ENCODE measurements at places on chromosomes 1 and 21. TPM values are rescaled to one million over a fixed set of nuclear protein-coding genes. Genes with fewer than 3 reads are reported as not detected.
A peak's percentile ranks its signal among the peaks of the same experiment; 100 is the strongest.

The RAB3B gene
- polyA plus RNA-seq, result 0.35 TPM

The ASTN1 gene
- polyA plus RNA-seq, result 2.5 TPM

The GPA33 gene
- polyA plus RNA-seq, result 0.20 TPM

The PAX7 gene
- not detected for polyA plus RNA-seq

The DIO1 gene
- polyA plus RNA-seq, result 0.39 TPM

The KRTAP13-2 gene
- not detected for polyA plus RNA-seq

The ITGB2 gene
- 7.3 TPM for polyA plus RNA-seq

DNA sequence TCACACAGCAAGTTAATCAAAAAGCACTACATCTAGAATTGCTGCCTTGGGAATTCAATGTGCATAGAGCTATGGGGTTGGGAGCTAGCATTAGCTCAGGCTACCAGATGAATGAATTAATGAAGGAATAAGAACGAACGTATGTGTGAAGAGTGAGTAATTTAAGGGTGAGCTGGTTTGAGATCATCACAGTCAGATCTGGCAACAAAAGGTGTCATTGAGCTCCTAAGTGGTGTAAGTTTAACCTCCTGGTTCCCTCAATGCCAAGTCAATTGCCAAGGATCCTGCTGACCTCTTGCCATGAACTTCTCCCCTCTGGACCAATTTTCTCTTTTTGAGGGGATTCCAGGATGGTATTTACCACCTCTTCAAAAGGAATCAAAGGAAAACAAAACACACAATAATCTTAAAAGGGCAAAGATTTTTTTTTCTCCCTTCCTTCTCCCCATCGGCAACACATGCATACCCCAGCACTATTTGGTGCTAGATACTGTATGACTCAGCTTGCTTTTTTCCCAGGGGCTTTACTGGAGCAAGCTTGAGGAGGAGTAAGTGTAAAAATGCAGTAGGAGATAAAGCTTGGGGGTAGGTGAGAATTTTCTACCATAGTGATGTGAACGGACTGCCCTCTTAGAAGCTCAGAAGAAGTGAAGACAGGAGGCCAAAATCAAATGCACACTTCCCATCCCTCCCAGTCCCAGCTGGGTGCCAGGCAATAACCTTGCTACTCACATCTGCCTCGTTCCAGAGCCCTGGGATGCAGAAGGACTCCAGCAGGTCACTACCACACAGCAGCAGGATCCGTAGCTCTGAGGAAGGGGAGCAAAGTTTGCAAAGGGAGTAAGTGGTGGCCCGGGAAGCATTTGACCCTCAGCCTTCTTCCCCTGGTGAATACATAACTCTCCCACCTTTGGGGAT, 92.0 kb downstream of the LAMC2 start:
- DNase-seq, result no peak

DNA sequence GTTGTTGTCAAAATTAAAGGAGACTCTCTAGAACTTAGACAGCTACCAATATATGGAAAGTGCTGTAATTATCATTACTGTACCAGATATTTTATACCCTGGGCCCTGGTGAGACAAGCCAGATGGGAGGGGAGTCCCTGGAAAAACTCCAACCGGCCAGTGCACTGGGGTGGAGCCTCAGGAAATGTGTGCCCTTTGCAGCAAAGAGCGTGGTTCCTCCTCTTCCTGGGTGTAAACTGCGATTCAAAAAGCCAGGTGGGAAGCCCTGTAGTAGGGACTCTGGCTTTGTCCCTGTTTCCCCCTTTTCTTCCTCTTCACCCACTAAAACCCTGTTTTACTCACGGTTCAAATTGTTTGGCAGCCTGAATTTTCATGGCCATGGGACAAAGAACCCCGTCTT, 812.3 kb downstream of the PLA2G4A start:
- no peak for DNase-seq

- DNase-seq, result no peak
Measured at GRCh38 chr1:217354895-217355294, 276.0 kb downstream of the GPATCH2 start.

- DNase-seq, result no peak
Measured at GRCh38 chr1:108050911-108051629, 86.1 kb upstream of the VAV3 start.

DNA sequence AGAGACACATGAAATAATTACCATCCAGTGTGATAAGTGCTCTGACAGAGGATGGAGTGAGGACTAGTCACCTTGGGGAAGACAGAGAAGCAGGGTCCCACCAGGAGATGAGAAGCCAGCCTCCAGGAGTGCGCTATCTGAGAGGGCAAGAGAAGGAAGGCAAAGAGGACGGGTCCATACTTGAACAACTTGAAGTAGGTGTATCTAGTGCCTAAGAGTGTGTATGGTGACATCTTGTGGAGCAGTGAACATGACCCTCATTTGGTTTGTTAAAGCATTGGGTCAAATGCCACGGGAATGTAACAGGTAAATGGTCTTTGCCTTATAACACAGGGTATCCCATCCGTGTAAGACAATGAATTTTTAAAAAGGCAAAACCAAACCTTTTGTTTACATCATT, 39.8 kb downstream of the MRPL39 start:
- no peak for DNase-seq

DNA sequence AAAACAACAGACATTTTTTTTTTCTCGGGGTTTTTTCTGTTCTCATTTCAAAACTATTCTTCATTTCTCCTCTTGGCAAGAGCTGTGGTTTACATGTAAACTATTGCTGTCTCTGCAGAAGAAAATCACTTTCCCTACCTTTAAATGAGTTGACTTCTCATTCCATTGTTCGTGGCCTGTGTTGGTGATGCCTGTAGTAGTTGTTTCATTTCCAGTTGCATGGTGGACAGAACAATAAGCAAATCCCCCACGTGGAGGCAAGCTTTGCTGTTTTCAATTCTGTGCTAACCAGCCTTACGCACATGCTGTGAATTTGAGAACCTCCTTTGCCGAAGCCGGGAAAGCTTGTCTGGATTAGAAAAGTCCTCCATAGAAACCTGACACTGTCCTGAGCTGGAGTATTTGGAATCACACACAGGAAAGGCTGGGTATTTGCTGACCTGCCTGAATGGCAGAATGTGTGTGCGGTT, 26.2 kb upstream of the MAP3K7CL start:
- DNase-seq, result no peak

GRCh38 chr1:235976490-235976889, 88.4 kb downstream of the NID1 start:
- DNase-seq, result no peak

GRCh38 chr1:175132436-175132835, 60.1 kb downstream of the KIAA0040 start:
- DNase-seq, result no peak

- no peak for DNase-seq
Measured at GRCh38 chr1:181906631-181907030, 154.9 kb downstream of the ZNF648 start.

DNA sequence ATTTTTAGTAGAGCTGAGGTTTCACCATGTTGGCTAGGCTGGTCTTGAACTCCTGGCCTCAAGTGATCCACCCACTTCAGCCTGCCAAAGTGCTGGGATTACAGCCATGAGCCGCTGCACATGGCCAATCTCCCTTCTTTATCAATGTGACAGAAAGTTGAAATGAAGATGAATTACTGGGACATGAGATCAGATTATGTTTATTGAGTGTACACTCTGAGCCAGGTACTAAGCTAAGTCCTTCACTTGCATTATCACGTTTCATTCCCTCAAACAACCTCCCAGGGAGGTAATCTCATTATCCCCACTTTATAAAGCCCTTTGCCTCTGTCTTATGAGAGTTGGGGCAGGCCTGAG, 6.3 kb upstream of the CHI3L2 start:
- DNase-seq, result no peak

GRCh38 chr1:109492779-109493178, 1.1 kb upstream of the CYB561D1 start:
- DNase-seq, result no peak

GRCh38 chr1:181180407-181181031, 92.0 kb downstream of the IER5 start:
- DNase-seq, result no peak

DNA sequence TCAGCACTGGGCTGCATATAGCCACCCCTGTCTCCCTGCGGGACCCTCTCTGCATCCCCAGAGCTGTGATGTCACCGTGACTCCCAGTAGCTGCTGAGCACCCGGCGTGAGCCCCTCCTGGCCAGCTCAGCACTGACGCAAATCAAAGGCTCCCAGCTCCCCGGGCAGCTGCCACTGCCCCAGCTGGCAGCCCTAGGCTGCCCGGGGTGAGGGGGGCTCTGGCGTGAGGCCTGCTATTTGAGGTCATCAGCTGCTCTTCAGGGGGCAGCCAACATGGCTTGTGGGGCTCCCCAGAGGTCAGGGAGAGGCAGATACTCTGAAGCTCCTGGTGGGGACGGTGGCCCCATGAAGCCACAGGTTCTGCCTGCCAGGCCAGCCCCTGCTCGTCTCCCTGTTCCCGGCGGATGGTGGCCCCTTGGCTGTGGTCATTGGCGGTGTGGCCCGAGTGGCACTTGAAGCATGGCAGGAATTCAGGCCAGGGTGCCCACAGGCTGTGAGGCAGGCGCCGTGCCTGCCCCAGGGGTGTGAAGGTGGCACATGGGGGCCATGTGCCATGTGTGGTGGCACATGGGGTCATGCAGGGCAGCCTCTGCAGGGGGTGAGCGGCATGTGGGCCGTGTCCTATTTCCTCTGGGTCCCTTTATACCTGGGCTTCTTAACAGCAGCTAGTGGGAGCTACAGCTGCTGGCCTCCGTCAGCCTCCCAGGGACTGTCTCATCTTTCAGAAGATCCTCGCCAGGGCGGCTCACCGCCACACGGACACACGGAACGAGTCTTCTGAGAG, 85.4 kb downstream of the SIK1 start:
- no peak for DNase-seq

- peak; percentile 76 for DNase-seq
Measured at GRCh38 chr1:119549719-119550132, 42.7 kb downstream of the HSD3B1 start.

DNA sequence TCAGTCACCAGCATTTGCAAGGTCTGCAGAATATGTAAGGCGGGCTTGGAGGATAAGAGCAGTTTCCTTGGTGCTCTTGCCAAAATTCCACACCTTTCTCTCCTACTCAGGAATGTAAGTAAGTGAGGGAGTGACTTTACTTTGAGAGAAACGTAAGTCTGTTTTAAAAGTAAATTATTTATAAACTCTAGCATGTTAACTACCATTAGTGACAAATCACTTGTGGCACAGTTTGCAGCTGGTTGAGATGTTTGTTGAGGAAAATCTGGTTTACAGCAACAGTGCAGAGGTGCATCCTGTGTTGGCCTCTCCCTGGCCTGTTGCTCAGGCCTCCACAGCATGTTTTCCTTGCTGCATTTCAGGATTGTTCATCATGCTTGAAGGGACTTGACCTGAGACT, 8.5 kb downstream of the CGN start:
- DNase-seq, result no peak

DNA sequence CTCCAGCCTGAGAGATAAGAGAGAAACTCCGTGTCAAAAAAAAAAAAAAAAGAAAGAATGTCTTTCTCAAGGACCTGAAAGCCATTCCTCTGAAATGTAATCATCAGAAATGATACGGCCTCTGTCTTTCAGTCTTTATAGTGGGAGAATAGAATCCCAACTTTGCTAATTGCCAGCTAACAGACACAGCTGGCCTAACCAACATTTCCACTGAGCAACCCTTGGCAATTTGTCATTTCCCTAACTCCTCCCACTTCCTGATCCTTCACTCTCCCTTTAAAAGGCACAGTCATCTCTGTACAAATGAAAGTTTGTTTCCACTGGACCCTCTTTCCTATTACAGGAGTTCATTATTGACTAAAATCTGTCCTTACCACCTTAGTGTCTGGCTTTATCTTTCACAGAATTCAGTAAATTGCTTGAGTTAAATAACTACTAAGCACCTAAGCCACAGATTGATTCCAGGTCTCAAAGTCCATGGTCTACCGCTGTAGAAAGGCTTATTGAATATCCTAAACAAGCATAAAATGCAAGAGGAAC, 4.3 kb upstream of the CBR1 start:
- no peak for DNase-seq

DNA sequence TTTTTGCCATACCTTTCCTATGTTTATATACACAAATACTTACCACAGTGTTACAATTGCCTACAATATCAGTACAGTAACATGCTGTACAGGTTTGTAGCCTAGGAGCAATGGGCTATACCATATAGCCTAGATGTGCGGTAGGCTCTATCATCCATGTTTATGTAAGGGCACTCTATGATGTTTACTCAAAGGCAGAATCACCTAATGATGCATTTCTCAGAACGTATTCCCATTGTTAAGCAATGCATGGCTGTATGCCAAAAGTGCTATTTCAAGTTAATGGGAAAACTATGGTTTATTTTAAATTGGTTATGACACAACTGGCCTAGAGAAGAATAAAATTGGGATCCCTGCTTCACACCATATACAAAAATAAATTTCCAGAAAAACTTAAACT, 36.9 kb upstream of the DISP1 start:
- peak; percentile 36 for DNase-seq

GRCh38 chr1:42860339-42861013, 14.1 kb downstream of the ZNF691 start:
- no peak for DNase-seq

GRCh38 chr1:78333502-78333901, 157.3 kb upstream of the PTGFR start:
- no peak for DNase-seq

DNA sequence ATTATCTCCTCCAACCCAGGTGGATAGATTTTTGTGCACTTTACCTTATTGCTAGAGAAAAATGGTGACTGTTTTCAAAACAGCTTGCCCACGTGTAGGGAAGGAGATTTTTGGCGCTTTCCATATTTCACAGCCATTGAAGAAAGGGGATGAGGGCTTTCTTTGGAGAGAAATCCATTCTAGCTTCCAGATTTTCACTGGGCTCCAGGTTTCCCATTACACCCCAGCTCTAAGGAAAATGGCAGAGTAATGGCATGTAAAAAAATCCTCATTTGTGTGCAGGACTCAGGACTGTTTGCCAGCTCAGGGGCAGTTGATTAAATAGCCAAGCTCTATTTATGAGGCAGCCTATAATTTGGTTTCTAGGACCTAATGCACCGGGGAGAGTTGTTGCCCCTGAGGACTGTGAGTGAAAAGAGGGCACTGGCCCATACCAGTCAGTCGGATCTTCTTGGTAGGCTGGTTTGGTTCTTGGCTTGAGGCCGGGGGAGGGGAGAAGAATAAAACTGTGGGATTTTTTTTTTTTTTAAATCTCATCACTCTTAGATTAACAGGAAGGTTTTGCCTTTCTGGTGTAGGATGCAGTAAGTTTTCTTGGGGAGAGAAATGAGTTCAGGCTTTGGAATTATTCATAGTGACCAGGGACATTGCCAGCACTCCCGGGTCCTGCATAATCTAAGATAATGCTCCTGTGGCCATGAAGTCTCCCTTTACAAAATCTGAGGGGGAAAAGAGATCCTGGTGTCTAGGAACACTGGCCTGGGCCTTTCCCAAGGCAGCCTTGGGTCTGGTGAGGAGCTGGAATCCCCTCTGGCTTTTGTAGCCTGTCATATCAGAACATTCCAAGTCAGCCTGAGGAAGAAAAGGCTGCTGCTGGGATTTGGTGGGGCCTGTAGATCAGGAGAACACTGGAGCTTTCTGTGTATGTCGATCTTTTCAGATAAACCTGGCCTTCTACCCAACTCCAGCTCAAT, 1.9 kb upstream of the ARID1A start:
- no peak for DNase-seq

DNA sequence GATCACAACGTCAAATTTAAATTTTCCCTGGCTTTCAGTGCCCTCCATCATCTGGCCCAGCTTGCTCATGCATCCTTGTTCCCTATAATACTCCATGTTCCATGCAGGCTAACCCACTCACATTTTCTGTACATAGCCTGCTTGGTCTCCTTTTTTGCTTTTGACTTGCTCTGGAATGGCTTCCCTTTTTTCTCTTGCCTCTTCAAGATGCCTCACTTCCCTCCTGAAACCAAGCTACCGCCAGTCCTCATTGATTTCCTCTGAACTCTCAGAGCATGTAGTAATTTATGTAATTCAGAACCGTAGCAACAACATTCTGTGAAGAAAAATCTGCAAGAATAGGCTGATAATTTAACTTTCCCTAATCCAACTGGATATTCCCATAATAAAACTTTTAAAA, 10.3 kb downstream of the CAP1 start:
- DNase-seq, result no peak
